Epithelial cell of proximal tubule (primary cell): ENCODE measurements at places on chromosomes 11 and 22. TPM values are rescaled to one million over a fixed set of nuclear protein-coding genes. Genes with fewer than 3 reads are reported as not detected.

CDPF1 gene
- total RNA-seq: 7.0 and 10.3 TPM in 2 replicates

KRTAP5-11 gene
- total RNA-seq: not detected in 2 replicates

PEX16 gene
- 23.4 and 24.3 TPM in 2 replicates for total RNA-seq

GAL gene
- total RNA-seq: 22.5 and 70.8 TPM in 2 replicates

TMEM191C gene
- total RNA-seq: 1.8 and 3.8 TPM in 2 replicates
